ENCODE measurements at places on chromosomes 7 and 10.

DNA sequence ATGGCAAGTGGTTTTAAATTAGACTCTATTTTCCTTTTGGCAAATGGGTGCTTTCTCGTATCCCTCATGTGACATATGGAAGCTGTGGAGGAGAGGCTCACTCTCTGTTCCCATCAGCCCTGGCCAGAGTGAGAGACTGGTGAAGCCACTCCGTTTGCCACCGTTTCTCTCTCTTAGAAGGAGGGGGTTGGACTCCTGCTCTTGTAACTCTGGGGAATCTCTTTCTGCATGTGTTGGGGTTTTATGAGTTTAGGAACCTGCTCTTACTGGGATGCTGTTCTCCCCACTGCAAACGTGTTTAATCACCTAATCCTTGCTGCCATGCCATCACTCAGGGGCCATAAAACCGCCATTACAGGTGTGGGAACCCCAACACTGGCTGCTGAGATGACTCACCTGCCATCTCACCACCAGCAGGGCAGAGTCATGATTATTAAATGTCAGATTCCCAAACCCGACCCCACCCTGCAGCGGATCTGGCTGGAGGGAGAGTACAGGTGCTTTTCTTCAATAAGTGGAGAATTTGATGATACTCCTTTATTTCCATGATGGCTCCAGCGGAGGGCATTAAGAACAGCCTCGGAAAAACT, 103.2 kb downstream of the ADCY1 start:
- no peak for DNase-seq

DNA sequence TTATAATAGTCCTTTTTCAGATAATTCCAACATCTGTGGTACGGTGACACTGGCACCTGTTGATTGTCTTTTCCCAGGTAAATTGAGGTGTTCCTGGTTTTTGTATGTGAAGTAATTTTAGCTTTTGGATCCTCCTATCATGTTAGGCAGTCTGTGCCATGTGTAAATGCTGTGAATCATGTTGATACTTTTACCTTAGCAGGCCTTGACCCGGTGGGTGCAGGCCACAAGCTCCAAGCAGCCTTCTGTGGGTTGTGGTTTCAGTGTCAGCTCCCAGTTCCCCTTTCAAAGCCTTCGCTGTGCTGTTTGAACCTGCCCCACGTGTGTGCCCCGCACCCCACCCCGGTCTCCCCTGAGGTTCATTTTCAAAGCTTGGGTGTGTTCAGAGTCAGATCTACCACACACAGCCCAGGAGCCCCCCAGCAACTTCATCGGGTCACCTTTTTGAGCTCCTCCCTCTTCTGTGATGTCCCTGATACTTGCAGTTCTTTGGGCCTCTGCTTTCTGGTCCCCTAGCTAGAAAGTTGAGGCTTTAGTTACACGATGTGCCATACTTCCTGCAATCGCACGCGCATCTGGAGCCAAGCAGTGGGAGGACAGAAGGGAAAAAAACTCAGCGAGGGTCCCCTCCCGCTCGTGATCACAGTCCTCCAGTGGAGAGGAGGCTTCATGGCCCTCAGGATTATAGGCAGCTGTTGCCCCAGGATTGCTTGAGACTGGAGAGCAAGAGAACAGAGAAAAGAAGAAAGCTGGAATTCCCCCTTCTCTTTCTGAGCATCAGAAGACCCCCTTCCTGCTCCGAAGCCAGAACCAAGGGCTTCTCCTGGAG, 8.7 kb upstream of the BHLHA15 start:
- no peak for DNase-seq

DNA sequence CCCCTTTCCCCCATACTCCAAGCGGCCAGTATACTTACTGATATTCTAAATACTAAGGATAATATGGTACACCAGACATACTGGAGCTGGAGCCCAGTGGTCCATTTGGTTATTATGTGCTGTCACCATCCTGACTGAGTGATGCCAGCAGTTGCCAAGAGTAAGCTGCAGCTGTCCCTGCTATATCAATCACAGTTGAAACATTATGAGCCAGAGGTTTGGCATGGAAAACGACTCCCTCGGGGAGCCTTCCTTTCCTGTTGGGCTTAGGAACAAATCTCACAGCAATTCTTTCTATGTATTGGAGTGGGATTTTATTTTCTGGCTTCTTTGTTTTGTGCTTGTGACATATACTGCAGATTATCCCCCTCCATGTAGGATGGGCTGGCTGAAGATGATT, 32.6 kb downstream of the STRIP2 start:
- no peak for DNase-seq

DNA sequence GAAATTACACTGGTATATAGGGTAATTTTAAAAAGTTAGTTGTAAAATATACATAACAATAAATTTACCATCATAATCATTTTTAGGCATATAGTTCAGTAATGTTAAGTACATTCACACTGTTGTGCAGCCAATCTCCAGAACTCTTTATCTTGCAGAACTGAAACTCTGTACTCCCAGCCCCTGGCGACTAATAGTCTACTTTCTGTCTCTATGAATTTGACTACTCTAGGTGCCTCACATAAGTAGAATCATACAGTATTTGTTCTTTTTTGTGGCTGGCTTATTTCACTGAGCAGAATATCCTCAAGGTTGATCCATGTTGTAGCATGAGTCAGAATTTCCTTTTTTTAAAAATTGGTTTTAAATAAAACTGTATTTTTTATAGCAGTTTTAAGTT, 41.4 kb downstream of the NRF1 start:
- DNase-seq = no peak
